AG08396 (cell line): ENCODE measurements at places on chromosomes 1 and 21.

DNA sequence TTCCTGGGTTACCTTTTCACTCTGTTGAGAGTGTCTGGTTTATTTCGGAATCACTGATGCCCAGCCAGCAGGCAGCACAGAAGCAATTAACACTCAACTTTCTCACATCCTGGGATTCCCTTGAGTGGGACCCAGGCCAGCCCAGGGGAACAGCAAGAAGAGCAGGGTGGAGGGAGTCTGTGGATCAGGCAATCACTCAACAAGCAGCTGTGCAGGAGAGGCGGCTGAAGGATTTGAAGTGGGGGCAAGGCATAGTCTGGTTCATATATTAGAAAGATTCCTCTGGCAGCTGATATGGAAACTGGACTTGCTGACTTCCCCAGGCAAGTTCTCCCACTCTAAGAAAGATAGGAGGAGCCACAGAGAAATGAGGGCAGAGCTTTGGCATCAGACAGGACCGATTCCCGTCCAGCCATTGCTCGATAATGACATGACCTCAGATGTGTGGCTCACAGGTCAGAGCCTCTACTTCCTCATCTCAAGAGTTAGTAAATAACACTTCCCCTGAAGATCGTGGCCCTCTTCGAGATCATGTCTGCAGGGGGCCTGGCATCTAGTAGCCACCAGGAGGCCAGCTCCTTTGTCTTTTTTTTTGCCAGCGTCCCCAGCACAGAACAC, 12.4 kb downstream of the EPHA8 start:
- no peak for DNase-seq

- DNase-seq: peak; percentile 16
Observed at GRCh38 chr1:70745199-70745598, 302.4 kb downstream of the PTGER3 start.

GRCh38 chr1:192949783-192950182, 109.4 kb downstream of the UCHL5 start:
- DNase-seq: no peak

GRCh38 chr21:37425001-37425400, 58.4 kb downstream of the DYRK1A start:
- DNase-seq: no peak

- DNase-seq: no peak
Observed at GRCh38 chr1:210600421-210601159, 271.9 kb downstream of the HHAT start.

GRCh38 chr1:1806890-1807289, 28.6 kb upstream of the NADK start:
- peak; percentile 48 for DNase-seq

DNA sequence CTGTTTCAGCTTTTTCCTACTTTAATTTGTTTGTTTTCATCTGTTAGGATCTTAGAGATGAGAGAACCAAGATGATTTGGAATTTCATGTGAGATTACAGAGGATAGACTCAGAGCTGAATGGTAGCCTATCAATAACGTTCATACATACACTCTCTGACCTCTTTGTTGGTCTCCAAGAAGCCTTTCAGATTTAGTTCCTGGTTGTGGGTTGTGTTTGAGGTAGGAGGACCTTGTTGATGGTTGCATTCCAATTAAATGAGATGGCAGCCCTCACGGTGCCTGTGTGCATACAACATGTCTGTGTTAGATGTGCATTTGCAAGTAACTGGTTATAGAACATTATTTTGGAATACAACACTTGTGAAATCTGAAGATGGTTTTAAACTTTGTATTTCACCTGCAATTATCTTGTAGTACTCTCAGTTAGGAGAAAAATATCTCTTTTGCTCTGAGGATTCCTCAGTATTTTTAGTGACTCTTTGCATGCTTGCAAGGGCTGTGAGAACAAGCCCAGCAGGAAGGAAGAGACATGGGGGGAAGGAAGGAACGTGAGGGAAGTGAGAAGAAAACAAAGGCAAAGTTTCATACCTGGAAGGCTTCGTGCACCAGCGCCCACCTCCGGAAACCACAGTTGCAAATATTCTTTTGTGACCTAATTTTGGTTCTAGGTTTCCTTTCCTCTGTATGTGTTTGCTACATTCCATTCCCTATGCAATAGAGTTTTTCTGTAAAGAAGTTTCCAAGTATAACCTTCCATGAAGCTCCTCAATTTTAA, 291.8 kb downstream of the DISC1 start:
- DNase-seq: peak; percentile 41

DNA sequence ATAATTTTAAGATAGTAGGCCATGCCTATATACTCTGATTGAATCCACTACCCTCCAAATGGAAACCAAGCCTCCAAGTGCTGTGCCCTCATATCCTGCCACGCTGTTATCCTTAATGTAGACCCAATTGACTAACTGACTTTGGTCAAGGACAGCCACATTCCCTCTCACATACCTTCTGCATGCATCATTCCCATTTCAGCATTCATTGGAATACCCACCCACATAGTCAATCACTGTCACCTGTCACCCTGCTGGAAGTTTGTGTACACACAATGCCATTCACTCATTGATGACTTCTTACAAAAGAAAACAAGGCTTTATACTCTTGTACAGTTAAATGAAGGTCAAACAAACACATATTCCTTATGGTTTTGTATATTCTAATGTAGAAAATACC, 221.1 kb upstream of the PBX1 start:
- DNase-seq: no peak

DNA sequence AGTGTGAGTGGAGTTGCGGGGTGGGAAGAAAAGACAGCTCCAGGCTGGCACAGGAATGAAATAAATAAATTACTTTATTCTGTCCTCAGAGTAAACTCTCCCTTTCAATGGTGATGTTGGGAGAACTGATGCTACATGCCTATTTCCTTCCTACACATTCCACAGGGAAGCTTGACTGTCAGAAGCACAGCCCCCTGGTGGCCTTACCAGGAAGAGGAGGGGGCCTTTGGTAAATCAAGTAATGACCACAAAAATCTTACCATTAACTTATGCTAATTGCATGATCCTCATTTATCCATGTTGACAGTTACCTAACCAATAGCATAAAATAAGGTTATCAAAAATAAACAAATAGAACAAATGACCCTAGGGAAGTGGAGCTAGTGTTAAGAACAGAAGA, 605.0 kb upstream of the PKN2 start:
- DNase-seq: no peak

DNA sequence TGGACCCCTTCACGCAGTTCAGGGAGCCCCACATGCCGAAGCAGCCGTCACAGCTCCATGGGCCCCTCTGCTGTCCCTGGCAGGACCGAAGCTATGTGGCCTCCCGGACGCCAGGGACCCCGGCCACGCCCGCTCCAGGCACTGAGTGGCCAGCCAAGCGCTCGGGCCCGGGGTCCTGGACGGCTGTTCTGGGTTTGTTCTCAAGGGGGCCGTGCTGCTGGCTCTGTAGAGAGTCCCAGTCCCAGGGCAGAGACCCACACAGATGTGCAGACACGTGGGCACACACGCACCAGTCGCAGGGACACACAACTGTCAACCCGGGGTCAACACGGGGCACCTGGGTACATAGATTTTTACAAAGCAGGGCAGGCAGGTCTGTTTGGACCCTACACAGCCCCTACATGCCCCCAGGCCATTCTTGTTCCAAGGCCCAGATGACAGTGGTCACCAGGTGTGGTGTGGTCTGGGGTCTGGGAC, 6.7 kb downstream of the B3GALT6 start:
- no peak for DNase-seq

- no peak for DNase-seq
Observed at GRCh38 chr1:150186789-150187559, 37.3 kb downstream of the PLEKHO1 start.

DNA sequence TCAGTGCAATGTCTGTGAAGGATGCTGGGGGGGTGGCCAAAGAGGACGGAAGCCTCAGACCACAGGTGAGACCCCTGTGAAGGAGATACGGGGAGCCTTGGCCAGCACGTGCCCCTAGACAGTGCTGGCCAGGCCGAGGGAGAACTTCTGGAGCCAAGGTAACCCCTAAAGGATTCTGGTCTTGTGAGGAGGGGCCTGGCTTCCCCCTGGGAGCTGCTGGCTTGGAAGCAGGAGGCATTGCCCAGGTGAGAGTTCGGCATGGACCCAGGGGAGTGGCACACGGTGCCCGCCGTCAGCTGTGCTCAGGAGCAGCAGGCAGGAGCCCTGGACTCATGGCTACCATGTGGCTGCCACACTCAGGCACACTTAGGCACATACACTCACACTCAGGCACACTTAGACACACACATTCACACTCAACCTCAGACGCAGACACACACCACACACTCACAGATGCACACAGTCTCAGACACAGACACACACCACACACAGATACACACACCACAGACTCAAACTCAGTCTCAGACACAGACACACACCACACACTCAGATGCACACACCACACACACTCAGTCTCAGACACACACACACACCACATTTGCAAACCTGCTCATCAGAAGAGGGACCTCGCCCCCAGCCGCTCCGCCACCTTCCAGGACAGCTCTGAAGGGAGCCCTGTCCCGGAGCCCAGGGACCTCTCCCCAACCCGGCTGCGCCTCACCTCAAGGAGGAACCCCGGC, 1.1 kb upstream of the COL6A2 start:
- DNase-seq: no peak
